Stimulated activated CD4-positive, alpha-beta T cell treated with anti-CD3 and anti-CD28 coated beads, Interleukin-1b, Interleukin-23, amount 100 ng/mL, for 1 hour (primary cell): ENCODE measurements at places on chromosomes 3 and 15.
A peak's percentile ranks its signal among the peaks of the same experiment; 100 is the strongest.

DNA sequence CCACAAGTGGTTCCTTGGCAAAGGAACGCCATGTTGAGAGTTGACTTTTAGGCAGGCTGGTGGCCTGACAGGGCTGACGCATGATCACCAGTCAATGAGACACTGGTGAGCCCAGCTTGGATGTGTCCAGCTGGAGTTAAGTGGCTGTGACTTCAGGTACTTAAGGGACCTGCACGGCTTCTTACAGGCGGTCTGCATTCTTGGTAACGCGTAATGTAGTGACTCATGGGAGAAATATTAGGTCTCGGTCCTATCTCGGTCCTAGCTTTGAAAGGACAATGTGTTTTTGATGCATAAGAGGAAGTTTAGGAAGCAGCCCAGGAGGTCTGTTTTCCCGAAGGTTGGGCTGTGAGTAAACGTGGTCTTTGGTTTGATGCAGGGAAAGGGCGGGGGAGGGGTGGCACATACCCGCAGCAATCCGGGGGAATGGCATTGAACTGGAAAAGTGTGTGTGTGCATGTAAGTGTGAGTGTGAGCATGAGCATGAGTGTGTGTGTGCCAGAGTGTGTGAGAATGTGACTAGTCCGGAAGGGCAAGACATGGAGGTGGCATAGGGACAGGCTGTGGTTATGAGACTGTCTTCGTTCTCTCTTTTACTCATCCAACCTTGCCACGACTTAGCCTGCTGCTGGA is 55.3 kb downstream of the FAM43A start:
- DNase-seq: no peak

DNA sequence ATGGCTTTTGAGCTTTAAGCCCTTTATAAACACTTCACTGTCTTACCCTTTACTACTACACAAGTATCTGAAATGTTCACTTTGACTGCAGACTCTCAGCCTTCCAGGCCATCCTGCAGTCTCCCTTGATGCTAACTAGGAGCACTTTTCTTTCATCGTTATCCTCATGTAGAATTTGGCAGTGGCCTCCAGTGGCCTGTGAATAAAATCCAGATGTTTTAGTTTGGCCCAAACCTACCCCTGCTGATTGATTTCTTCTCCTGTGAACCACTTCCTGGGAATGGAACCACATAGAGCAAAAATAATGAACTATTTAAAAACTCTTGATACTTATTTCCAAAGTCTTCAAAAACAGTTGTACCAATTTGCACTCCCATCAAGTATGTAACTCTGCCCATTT is 271.9 kb downstream of the FEZF2 start:
- no peak for DNase-seq

DNA sequence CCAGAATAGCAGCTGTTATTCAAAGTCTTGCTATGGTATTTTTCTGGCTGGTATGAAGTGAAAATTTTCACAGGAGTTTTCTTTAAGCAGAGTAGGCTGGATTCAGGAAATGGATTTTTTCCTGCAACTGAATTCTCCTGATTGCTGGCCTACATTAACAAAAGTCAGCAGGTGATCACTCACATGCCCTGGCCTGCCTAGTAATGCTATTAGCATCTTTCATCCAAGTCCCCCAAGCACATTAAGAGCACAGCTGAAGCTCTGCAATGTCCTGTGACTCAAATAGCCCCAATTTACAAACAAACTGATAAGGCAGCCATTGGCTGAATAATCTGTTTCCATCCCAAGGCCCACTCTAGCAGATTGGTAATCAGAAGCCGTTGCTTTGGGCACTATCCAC is 688.3 kb upstream of the LMCD1 start:
- no peak for DNase-seq

GRCh38 chr3:176583956-176584355 is 613.3 kb downstream of the TBL1XR1 start:
- no peak for DNase-seq

- DNase-seq: no peak
These were observed 57.1 kb downstream of the IQCH start for GRCh38 chr15:67311731-67312130.

GRCh38 chr3:173876476-173876875 is 478.9 kb downstream of the NLGN1 start:
- DNase-seq: no peak

- DNase-seq: no peak
These were observed 3.6 kb downstream of the HGD start for GRCh38 chr3:120678331-120678947.

DNA sequence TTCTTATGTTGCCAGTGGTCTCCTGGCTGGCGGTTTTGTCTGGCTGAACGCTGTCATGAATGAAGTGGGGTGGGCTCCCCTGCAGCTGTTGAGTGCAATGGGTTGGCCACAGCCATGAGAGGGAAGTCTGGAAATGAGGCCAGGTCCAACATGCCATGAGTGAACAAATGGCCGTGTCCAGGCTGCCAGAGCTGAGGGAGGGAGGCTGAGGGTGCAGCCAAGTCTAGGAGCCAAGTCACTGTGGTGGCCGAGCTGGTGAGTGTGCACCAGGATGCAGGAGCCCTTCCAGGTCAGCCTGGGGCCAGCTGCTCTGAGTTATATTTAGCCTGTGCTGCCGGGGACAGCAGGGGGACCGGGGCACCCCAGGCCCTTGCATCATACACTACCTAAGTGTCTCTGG is 24.7 kb upstream of the PRR23E start:
- DNase-seq: no peak

DNA sequence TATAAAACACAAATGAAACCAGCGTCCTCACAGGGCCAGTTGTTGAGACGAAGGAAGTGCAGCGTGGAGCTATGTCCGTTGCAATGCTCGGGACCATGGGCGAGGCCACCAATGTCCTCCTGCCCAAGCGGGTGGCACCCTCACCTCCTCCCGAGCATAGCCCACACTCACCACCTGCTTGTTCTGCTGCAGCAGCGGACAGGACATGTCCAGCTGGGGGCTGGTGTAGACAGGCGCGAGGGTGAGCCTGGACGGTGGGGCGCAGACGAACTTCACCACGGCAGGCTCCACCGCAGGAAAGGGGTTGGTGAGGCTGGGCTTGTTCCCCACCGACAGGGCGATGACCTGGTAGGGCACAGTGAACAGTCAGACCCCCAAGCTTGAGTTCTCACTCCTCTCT is 62.1 kb downstream of the NUP210 start:
- DNase-seq: no peak

DNA sequence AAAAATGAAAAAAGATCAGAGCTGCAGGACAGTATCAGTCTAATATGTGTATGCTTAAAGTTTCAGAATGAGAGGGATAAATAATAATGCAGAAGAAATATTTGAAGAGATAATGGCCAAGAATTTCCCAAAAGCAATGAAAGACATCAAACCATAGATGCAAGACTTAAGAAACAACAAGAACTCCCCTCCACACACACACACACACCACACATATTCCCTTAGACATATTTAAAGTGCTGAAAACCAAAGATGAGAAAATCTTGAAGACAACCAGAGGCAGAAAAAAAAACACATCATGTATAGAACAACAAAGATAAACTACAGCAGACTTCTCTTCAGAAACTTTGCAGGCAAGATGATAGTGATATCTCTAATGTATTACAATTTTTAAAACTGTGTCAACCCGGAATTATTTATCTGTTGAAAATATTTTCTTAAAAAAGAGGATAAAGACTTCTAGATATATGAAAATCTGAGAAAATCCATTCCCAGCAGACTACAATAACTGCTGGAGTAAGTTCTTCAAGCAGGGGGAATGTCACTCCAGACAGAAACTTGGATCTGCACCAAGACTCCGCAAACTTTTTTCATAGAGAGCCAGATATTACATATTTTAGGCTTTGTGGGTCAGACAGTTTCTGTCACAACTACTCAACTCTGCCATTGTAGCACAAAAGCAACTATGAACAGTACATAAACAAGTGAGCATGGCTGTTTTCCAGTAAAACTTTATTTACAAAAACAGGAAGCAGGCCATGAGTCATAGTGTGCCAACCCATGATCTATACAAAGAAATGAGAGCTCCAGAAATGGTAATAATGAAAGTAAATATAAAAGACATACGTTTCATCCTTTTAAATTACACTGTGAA is 223.4 kb upstream of the CGNL1 start:
- DNase-seq: no peak

- no peak for DNase-seq
These were observed 42.9 kb upstream of the LMCD1 start for GRCh38 chr3:8458711-8459110.

DNA sequence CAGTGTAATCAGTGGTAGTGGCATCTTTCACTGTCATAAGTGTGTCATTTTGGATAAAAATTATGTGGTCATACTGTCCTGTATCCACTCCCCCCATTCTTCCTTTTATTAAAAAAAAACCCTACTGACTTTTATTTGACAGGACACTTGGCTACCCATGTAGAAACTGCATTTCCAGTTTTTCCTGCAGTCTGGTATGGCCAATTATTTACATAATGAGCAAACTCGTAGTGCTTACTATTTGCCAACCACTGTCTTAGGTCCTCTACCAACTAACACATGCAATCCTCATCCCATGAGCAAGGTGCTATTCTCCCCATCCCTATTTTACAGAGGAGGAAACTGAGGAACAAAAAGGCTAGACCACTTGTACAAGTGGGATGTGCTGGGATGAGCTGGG is 129.1 kb downstream of the MECOM start:
- no peak for DNase-seq

- DNase-seq: peak; percentile 21
These were observed 611 bp upstream of the BNIP2 start for GRCh38 chr15:59689626-59690236.

- no peak for DNase-seq
These were observed 3.1 kb downstream of the OXSR1 start for GRCh38 chr3:38168151-38169026.

DNA sequence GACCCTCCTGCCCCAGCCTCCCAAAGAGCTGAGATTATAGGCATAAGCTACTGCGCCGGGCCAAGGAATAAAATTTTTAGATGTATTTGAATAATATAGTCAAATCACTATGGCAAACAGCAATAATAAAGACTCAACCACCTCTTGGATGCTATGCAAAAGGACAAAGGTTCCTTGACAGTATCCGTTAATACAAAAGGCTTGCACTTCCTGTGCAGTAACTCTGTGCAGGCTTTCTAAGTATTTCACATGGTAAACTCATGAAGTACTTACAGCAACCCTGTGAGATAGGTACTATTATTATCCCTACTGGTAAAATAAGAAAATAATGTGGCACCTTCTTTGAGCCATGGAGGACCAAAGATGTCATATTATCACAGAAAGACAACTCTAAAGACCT is 86.8 kb downstream of the SHQ1 start:
- DNase-seq: no peak

DNA sequence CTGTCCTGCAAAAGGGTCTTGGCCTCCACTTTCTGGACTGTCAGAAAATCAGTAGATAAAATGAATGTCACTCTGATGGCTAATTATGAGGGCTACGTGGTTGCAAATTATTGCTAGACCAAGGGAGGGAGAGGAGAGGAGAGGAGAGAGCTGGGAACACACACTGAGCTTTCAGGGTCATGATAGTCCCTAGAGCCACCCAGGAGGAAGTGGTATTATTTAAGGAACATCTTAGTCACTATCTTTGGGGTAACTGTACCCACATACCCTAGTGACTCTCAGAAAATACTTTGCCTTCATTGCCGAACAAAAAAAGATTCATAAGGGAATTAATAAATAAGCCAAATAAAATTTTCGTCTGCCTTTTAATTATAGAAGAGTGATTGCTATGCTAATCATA is 642.3 kb upstream of the CFAP20DC start:
- no peak for DNase-seq

- no peak for DNase-seq
These were observed 618.1 kb downstream of the ZNF385D start for GRCh38 chr3:21132896-21133295.

- no peak for DNase-seq
These were observed 124.3 kb upstream of the ATP2B2 start for GRCh38 chr3:10629671-10630040.

- DNase-seq: no peak
These were observed 262.4 kb downstream of the SLC9A9 start for GRCh38 chr3:143585720-143586456.

- no peak for DNase-seq
These were observed 185.3 kb downstream of the TJP1 start for GRCh38 chr15:29636921-29637320.

GRCh38 chr3:148004331-148004730 is 595.2 kb downstream of the ZIC1 start:
- no peak for DNase-seq

DNA sequence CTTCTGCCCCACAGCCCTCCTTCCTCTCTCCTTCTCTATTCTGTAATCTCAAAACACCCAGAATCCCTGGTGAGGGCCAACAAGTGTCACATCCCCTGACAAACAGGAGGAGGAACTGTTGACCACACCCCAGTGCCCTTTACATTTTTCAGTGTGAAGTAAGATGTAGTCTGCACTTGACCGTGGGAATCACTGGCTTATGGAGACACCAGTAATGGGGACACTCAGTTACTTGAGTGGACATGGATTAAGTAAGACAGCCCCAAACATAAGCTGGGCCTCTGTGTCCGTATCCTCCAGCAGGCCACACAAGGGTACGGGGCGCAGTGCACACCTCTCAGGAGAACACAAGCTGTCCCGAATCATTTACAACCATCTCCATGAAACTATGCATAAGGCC is 28.4 kb upstream of the LIMD1 start:
- DNase-seq: no peak

DNA sequence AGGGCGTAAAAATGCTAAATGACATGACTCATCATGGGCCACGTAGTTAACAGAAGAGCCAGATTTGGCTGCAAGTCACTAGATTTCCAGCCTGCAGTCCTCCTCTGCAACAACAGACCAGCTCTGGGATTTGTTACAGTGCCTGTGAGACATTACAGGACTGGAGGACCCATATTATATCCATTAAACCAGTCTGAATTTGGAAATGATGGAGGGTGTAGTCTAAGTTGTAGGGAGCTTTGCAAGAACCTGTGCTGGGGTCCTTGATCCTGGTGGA is 10.8 kb downstream of the ZNF774 start:
- DNase-seq: no peak

GRCh38 chr3:58066842-58067241 is 58.6 kb downstream of the FLNB start:
- DNase-seq: no peak

GRCh38 chr3:170600005-170600624 is 14.2 kb upstream of the SLC7A14 start:
- no peak for DNase-seq

- DNase-seq: no peak
These were observed 40.3 kb downstream of the CHST14 start for GRCh38 chr15:40511093-40511471.

- DNase-seq: no peak
These were observed 64.7 kb downstream of the ATP2B2 start for GRCh38 chr3:10440684-10441083.

DNA sequence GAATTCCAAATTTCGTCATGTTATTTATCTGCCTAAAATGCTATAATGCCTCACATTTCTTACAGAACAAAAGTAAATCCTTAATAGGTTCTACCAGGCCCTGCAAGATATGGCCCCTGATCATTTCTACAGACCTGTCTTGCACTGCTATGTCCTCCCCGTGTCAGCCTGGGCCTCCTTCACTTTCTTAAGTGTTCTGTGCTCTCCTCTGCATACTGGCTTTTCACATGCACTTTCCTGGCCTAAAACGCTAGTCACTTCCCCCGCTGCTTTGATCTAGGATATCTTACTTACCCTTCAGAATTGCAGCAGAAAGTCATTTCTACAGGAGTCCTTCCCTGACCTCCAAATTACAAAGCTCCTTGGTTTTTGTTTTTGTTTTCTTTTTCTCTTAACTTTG is 551.3 kb downstream of the NSUN3 start:
- no peak for DNase-seq
